CD4-positive, alpha-beta memory T cell (primary cell): ENCODE measurements at places on chromosomes 6 and 20.
A peak's percentile ranks its signal among the peaks of the same experiment; 100 is the strongest.

DNA sequence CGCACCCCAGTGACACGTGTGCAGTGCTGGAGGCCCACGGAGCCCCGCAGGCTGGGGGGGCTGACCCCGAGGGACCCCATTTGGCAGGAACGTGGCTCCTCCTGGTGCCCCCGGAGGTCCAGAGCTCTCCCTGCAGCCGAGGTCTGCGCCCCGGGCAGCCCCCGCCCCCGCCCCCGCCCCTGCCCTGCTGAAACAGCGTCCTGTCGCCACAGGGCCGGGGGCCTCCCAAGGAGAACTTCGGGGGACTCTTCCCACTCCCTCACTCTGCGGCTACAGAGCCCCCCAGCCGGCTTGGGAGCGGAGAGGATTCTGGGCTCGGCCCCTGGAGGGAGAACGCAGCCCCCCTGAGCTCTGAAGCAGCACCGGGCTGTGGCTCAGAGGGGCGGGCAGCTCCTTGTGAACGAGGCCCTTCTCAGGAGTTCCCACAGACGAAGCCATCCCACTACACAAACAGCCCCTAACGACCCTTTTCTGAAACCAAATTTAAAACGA, 115.2 kb downstream of the DLL1 start:
- DNase-seq: no peak

GRCh38 chr20:20020908-20021307, 3.7 kb downstream of the NAA20 start:
- DNase-seq: no peak

DNA sequence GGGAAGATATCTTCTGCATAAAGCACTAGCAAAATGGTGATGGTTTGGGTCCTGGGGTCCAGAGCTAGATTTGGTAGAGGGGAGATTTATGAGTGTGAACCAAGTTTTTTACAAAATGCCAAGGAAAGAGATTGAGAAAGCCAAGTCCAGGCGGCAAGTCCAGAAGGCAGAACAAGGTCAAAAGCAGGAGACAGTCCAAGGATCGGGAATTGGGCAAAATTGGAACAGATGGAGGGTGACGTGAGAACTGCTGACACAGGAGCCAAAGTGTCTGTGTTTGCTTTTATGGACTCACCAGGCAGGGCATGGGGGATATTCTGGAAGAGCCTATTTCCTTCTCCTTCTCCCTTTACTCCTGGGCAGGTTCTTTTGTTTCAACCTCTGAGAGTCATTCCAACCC, 4.1 kb downstream of the NHLRC1 start:
- no peak for DNase-seq

GRCh38 chr6:43509984-43510826, at the start of gene LRRC73:
Gene LRRC73 (minus strand): TSS chr6:43510346. CDS start chr6:43509785, 561 bp downstream.
- peak; percentile 79 for DNase-seq

DNA sequence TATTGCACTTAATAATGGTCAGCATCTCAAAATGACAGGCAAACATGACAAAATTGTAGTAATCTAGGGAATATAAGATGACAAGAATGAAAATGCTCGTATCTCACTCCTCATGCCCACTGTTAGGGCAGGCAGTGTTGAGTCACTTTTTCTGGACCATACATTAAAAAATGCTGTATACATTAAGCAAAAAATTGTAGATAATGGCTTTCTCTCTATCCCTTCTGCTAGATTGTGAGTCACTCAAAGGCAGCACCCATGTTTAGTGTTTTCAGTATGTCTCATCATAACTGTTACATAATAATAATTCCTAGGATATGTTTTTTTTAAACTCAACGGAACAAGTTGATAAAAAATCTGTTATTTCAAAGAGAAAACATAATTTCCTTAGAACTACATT, 199.3 kb downstream of the TENT5A start:
- no peak for DNase-seq

DNA sequence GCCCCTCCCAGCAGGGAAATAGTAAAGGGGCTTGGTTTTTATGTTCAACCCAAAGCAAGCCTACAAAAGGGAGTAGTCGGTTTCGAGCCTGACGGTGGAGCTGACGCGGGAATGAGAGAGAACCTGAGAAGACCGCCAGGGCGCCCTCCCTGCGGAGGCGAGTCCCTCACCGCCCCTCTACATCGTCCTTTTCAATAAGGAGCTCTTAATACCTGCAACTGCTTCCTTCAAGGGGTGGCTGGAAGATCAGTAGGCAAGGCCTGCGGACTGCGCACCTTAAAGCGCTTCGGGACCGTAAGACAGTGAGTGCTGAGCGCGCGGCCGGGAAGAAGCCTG, 709 bp upstream of the ZNF76 start:
- DNase-seq: no peak

DNA sequence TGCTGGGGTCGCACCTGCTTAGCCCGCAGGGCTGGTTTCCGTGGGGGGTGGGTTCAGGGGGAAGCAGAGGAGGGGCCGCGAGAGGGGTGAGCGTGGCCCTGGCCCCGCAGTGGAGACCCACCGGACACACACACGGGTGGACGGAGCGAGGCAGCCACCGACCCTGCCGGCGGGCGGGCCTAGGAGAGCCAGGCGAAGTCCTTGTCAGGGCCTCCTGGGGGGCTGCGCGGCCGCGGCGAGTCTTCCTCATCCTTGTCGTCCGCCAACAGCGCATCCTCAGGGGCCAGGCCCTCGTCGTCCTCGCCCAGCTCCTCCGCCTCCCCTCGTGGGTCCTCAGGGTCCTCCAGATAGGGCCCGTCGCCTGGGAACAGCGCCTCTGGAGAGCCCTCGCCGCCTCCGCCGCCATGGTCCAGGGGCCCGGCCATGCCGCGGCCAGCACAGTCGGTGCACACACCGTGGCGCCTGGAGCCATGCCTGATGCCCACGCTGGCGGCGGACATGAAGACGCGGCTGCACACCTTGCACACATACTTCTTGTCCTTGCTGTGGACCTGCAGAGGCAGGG, 7.3 kb downstream of the SLC2A4RG start:
- DNase-seq: no peak

DNA sequence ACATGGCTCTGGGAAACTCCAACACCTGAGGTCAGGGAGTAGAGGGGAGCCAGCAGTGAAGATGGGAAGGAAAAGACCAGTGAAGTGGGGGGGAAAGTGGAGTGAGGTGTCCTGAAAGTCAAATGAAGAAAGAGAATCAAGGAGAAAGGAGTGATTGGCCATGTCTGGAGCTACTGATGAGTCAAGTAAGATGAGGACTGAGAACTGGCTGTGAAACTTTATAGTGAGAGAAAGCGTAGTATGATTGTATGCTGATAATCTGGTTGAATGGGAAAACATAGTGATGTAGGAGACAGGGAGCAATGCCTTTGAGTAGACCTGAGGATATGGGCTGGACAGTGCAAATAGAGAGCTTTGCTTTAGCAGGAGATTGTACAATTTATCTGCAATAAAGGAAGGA, 183.6 kb upstream of the GMDS start:
- no peak for DNase-seq

GRCh38 chr20:22403022-22403631, 181.2 kb downstream of the FOXA2 start:
- DNase-seq: no peak

DNA sequence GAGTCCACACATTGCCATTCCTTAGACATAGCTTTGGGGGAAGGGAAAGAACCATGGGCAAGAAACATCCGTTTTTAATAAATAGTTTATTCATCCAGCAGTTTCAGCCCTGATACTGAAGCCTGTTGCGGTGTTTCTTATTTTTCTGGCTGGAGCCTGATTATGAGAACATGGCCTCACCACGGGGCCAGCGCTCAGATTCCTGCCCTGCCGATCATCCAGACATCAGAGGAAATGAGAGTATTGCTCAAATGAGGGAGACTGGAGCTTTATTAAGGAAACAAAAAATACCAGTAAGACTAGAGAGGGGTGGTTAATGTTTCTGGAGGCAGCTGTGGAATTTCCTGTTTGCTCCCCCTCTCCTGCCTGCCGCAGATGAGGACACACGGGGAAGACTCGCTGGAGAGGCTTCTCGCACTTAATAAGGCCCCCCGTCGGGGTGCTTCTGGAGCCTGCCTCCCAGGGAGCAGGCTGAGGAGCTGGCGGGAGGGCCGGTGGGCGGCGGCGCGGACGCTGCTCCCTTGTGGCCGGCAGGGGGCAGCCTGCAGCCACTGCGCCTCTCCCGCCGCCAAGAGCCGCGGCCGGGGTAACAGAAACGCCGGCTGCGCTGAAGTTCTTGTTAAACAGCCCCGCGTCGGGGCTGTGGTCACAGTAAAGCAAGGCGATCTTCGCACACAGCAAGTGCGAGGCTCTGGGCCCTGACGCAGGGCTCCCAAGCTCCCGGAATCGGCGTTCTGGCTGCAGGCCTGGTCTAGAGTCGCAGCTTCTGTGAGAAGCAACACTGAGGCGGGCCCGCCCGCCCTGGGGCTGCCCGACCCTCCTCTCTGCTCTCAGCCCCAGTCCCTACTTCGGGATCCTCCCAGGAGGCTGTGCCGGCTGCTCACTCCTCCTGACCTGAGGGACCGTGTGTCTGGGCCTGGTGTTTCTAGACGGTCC, 17.5 kb downstream of the LEMD2 start:
- DNase-seq: peak; percentile 61

GRCh38 chr6:79048611-79049010, 29.4 kb downstream of the PHIP start:
- DNase-seq: peak; percentile 16

DNA sequence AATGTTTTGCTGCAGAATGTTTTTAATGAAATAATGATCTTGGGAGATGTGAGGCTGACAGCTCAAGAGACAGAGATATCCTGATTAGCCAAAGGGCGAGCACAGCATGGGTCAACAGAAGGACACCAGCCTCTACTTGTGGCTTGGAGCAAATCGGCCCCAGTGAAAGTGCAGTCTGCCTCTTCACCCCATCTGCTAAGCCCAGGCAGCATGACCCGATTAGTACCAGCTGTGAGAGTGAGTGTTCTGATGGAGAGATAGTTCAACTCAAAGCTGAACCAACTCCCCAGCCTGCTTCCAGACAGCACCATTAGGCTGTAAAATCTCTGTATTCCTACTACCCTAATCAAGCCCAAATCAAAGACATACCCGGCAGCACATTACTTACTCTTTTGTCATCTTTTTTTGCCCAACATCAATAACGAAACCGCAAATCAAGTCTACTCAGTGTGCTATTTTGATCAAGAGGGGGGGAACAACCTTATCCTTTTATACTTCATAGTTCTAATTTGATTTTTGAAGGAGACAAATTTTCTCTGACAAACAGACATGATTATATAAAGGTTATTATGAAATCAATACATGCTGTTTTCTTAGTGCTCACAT, 514.1 kb upstream of the NRSN1 start:
- no peak for DNase-seq

- DNase-seq: no peak
These were observed 268.8 kb downstream of the KCNQ5 start for GRCh38 chr6:72890671-72891070.

GRCh38 chr6:54681267-54681666, 165.3 kb upstream of the FAM83B start:
- DNase-seq: no peak

DNA sequence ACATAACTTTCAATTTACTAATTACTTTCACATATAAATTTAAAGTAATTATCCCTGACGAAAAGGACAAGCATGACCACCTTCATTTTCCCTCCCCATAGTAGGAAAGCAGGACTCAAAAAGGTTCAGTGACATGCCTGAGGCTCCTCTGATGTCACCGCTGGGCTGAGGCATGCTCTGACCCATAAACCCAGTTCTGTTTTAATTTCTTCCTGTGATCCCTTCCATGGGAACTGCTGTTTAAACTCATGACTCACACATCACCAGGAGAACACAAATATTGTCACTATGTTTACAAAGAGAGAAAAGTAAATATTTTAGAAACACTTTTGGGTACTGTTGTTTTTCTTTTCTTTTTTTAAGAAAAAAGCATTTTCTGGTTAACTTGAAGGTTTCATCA, 38.0 kb upstream of the NR2E1 start:
- DNase-seq: no peak

GRCh38 chr20:45576995-45577394, 2.1 kb downstream of the WFDC8 start:
- DNase-seq: no peak

DNA sequence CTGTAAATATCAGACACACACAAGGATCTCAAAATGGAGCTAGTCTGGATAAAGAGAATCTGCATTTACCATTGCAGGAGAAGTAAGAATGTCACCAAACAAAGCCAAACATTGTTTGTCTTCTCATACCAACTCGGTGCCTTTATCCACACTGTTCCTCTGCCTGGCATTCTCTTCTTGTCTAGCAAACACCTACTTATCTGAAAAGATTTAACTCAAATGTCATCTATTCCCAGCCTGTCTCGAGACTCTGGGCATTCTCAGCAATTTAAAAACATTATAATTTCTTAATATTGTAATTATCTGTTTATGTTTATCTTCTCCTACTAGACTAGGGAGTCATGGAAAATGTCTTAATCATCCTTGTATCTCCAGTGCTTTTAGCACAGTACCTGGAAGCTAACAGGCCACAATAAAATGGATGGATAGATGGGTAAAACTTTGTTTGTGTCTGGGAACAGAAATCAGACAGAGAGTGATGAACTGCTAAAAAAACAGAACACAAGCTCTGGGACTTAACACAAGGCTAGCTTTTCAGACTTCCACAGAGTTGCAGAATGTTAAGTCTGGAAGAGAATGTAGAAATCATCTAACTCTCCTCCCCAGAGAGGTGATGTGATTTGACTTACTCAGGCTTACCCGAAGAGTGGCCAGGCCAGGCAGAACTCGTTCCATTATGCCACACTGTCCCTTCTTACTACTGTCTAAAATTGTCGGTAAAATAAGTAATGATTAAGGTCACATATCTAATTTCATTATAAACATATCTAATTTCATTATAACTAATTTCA, 42.3 kb upstream of the FAM83C start:
- DNase-seq: no peak

DNA sequence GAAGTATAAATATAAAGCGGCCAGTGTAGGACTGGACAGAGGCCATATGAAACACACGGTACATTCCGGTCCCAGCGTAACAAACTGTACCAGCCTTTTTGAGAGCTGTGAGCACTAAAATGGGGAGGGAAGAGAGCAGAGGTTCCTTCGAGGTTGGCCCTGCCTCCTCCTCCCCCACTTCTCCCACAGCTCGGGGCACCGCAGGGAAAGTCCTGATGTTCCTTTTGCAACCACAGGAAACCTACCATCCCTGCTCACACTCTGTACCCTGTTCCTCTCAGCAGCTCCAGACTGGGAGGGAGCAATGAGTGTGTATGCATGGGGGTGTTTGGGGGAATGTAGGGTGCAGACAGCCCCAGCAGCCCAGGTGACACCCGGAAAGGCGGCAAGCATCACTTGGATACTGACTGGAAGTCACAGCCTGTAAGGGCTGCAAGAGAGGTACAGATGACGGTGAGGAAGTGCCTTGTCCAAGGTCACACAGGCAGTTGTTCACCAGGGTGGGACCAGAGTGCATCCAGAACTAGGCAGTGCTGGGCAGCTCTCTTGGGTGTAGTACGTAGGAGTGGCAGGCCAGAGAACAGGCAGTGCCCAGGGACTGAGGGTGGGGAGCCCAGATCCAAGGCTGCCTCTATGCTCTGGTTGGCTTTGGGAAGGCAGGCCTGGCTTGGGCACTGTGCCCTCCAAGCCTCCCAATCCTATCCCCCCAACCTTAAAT, 11.0 kb upstream of the ARMC12 start:
- no peak for DNase-seq

- DNase-seq: no peak
These were observed 66.4 kb downstream of the CLIC5 start for GRCh38 chr6:45949256-45949655.
